Uterine smooth muscle cell (primary cell): ENCODE measurements at places on chromosomes 12 and 14. TPM values are rescaled to one million over a fixed set of nuclear protein-coding genes. Genes with fewer than 3 reads are reported as not detected.

LAG3 gene
- under 0.01 and 0.11 TPM in 2 replicates for total RNA-seq

EXOC3L4 gene
- 0.50 TPM in 1 of 2 replicates, not detected in the other for total RNA-seq

NUMB gene
- 42.3 and 42.9 TPM in 2 replicates for total RNA-seq

HOXC12 gene
- total RNA-seq = not detected in 2 replicates
